ENCODE measurements at places on chromosomes 3 and 15.

GRCh38 chr3:172030181-172030580, 9.2 kb upstream of the FNDC3B start:
- DNase-seq = no peak

- no peak for DNase-seq
These were observed 5.7 kb upstream of the MAPK6 start for GRCh38 chr15:52013151-52013791.

- no peak for DNase-seq
These were observed 12.4 kb upstream of the CEP152 start for GRCh38 chr15:48823237-48823636.

- no peak for DNase-seq
These were observed 443.2 kb upstream of the TBL1XR1 start for GRCh38 chr3:177640319-177640965.

DNA sequence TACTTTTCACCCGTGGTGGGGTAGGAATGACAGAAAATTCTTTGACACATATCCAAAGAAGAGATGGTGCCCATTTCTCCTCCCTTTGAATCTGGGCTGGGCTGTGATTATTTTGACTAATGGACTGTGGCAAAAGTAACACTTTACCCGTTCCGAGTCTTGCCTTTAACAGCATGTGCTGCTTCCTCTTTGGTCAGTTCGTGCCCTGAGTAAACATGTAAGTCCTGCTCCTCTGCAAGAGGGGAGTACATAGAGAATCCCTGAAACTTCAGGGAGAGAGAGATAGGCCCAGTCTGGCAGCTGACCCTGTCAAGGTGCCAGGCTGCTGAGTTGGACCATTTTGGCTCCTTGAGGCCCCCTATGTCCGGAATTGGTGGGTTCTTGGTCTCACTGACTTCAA, 243.1 kb downstream of the EPHB1 start:
- DNase-seq = no peak

- DNase-seq = no peak
These were observed 70.3 kb downstream of the CCNL1 start for GRCh38 chr3:157089455-157090221.

- no peak for DNase-seq
These were observed 60.7 kb upstream of the HEG1 start for GRCh38 chr3:125116311-125117080.

DNA sequence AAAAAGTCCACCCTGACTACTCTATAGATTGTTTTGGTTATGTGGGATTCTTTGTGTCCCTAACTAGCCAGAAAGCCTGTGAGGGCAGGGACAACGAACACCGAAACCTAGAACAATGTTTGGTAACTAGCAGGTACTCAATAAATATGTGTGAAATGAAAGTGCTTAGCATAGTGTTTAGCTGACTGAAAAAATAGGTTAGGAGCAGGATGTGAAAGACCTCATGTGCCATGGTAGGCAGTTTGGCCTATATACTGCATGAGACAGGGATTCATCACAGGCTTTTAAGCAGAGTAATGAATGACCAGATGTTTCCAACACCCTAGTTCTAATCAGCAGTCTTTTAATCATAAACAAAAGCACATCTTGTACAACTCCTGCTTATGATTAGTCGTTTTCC, 64.2 kb downstream of the MYO5A start:
- no peak for DNase-seq

- DNase-seq = no peak
These were observed 7.7 kb upstream of the MAP1A start for GRCh38 chr15:43509660-43510199.
